ENCODE measurements at places on chromosomes 5 and 9. TPM values are rescaled to one million over a fixed set of nuclear protein-coding genes. Genes with fewer than 3 reads are reported as not detected.

The TOR4A gene
- 9.9 TPM for total RNA-seq

DNA sequence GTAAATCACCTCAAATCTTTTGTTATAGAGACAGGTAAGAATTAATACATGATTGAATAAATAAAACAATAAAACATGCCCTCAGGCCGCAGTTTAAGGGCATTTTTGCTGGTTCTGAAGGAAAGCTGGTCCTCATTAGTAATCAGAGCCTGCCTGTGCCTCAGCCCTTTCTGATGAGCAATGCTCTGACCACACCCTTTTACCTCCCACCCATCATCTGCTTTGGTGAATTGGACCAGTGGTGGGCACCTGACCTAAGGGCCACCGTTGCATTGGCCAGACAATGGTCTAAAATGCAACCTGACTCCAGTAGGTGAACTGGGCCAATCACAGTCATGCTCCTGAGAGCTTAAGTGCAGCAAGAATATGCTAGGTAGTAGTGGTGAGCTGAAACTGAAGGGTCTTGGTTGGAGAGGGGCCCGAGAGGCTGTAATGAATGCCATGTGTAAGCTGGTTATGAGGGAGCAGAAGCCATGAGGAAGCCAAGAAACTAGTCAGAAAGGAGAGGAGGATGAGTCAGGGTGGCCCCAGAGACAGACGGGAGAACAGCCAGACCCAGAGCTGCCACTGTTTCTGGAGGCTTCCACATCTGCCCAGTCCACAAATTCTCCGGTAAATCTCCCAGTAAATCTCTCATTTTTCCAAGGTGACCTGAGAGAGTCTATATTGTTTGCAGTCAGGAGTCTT is 45.5 kb upstream of the ZSWIM6 start:
- DNase-seq: no peak

- DNase-seq: no peak
These were observed 211.6 kb downstream of the DOCK8 start for GRCh38 chr9:426264-426663.

GRCh38 chr5:125316391-125316790 is 570.0 kb upstream of the ZNF608 start:
- no peak for DNase-seq
